NCI-H226 (cell line): ENCODE measurements at places on chromosomes 11 and 22.

DNA sequence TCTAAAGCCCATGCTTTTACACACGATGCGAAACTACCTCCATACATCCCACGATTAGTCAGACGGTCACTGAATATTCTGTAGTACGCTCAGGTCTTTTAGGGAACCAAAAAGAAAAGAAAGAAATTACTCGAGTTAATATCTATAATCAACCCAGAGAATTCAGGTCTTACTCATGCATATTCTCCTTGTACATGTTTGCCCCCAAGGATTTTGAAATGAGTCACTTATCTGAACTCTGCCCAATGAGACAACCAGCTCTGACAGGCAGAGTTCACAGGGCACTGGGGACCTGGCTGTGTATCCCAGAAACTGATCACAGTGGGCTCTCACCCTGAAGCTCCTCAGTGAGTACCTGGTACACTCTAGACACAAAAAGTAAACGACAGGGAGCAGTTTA is 29.2 kb downstream of the RASSF10 start:
- DNase-seq = no peak

- DNase-seq = no peak
Measured at GRCh38 chr11:124754710-124755109, 2.7 kb upstream of the VSIG2 start.

DNA sequence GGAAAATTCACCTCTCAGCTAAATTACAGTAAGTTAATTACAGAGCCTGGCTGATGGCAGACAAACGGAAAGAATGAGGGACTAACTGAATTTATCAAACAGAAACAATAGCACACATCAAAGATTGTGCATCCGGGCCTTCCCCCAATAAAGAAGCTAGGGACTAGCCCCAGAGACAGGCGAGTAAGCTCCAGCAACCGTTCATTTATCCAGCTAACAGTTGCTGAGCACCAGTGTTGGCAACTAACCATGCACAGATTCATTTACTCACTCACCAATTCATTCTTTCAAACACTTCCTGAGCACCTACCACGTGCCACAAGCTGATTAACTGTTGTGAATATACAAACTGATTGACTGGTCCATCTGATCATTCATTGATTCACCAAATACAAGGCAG is 51.2 kb downstream of the SMCO4 start:
- DNase-seq = no peak

- DNase-seq = no peak
Measured at GRCh38 chr11:100849009-100849900, 162.2 kb downstream of the ARHGAP42 start.

DNA sequence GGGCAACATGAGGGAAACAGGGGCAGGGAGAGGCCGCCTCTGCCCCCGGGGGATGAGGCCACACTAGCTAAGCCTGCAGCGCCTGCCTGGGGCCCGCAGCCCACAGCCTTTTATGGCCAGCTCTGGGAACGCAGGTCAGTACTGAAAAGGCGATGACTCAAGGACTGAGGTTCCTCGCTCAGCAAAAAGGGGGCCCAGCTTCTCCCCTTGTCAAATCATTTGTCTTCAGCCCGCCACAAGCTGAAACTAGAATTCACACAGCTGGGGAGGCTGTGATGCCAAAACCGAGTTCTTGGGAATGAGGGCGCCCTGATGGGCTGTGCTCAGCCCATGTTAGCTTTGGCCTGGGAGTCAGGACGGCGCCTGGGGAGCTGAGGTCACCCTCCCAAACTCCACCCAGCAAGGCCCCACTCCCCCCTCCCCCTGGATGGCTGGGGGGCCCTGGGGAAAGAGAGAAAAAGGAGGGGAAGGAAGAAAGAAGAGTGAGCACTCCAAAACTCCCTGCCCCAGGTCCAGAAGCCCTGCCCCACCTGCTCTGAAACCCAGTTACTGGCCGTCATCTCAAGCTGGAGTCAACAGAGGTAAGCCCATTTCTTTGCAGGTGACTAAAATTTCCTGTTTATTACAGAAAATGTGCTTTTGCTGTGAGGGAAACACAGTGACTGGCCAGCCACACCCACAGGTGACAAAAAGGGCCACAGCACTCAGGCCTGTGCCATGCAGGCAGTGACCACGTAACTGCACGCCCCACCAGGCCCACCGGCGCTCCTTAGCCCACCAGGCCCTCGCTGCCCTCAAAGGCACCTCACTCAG is 13.7 kb downstream of the EHD1 start:
- peak; percentile 88 for DNase-seq

DNA sequence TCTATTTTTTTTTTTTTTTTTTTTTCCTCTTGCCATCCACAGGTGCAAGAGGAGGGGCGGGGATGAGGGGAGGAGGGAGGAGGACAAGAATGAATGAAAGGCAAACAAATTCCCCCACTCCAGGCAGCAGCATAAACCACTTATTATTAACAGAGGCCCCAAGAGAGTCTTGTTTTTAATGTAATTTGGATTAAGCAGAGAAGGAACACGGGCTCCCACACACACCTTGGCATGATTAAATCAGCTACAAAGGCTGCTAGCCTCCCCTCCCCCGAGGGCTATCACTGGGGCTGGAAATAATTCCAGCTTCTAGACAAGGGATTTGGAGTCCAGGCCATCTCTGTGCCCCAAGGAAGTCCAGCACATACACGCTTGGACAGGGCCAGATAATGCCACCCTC is 93.4 kb upstream of the DRD2 start:
- DNase-seq = no peak

DNA sequence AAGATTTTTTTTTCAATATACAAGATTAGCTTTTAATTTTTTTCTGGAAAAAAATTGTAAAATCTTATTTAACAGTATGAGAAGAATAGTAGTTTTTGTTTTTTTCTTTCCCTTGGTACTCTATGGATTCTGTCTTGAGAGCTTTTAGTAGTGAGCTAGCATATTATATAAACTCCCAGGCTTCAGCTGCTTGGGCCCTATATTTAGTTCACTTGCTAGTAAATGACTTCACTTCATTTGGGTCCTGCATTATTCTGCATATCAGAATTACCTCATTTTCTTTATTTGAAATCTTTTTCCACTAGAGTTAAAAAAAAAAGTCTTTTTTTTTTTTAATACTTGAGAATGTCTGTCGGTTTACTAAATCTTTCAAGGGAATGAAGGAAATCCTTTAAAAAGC is 33.1 kb downstream of the HIPK3 start:
- no peak for DNase-seq

DNA sequence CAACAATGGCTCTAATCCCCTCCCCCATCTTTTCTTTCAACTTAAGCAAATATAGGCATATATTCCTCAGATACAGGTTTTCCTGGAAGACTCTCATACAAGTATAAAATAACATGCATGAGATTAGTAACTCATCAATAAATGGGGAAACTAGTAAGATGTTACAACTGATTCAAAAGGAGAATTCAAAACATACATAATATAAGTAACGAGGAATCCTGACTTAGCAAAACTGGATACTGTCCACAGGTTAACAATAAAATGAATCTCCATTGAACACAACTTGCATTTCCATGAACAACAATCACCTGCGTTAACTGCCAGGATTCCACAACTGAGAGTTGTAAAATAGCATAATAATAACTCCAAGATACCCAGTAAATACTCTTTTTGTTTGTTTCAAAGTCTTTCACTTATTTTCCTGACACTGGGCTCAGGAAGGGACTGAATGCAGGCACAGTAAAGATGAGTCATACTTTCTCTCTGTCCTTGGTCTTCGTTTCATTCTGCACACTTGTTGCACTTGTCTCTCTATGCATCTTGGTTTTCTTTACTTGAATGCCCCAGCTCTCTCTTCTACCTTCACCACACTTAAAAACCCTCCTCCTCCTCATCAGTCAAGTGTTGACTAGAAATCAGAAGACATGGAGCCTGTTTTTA is 8.1 kb downstream of the APIP start:
- no peak for DNase-seq

DNA sequence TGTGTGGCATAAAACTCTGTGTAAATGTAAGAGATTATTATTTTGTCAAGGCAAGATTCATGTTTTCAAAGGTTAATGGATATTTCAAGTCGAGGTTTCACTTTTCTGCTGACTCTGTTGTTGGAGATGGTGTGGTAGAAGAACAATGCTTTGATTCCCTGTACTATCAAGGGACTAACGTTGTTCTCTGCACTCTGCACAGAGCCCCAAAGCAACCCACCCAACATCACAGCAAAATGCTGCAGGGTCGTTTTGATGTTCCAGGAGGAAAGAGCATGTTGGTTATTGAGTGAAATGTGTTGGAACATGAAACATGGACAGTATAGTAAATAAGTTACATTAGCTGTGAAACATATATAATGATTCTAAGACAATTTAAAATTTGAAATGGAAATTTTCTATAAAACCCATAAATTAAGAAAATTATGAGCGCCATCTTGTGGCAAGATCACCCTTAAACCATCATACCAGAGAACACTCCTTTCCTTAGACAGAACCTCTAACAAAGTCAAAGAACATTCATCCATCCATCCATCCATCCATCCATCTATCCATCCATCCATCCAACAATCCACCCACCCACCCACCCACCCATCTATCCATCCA is 164.4 kb upstream of the ZBED5 start:
- no peak for DNase-seq

- peak; percentile 33 for DNase-seq
Measured at GRCh38 chr11:57471496-57471895, 11.2 kb downstream of the RTN4RL2 start.

DNA sequence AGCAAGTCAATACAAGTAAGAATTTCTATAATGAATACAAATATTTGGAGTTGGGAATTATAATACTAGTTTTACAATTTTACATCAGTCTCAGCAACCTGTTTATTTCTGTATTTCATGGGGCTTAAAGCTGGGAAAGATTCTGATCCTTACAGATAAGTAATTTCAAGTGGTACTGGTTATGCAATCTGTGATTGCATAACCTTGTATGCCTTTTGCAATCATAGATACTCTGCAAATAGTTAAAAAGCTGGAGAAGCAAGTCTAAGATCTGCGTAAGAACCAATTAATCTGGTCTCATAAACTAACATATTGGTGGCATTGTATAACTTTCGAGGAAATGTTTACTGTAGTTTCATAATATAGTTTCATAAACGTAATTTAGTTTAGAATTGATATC is 198.3 kb upstream of the PGR start:
- no peak for DNase-seq

- DNase-seq = no peak
Measured at GRCh38 chr11:26719998-26720397, 1.9 kb downstream of the SLC5A12 start.

- no peak for DNase-seq
Measured at GRCh38 chr11:120030411-120030810, 107.5 kb downstream of the TRIM29 start.

DNA sequence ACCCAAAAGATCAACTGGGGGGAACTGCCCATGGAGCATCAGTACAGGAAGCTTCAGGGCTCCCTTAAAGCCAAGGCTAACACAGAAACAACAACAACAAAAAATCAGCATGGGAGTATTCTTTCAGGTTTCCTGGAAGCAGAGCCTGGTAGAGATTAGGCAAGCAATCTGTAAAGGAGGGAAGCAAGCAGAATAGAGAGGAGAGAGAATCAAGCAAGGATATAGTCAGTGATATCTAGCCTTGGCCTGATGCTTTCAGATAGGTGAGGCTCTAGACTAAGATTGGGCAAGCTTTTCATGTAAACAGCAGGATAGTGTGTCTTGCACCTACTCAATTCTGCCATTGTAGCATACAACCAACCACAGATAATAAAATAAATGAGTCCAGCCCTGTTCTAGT is 44.4 kb upstream of the FAT3 start:
- no peak for DNase-seq

- no peak for DNase-seq
Measured at GRCh38 chr11:118442908-118443589, 6.8 kb downstream of the KMT2A start.

DNA sequence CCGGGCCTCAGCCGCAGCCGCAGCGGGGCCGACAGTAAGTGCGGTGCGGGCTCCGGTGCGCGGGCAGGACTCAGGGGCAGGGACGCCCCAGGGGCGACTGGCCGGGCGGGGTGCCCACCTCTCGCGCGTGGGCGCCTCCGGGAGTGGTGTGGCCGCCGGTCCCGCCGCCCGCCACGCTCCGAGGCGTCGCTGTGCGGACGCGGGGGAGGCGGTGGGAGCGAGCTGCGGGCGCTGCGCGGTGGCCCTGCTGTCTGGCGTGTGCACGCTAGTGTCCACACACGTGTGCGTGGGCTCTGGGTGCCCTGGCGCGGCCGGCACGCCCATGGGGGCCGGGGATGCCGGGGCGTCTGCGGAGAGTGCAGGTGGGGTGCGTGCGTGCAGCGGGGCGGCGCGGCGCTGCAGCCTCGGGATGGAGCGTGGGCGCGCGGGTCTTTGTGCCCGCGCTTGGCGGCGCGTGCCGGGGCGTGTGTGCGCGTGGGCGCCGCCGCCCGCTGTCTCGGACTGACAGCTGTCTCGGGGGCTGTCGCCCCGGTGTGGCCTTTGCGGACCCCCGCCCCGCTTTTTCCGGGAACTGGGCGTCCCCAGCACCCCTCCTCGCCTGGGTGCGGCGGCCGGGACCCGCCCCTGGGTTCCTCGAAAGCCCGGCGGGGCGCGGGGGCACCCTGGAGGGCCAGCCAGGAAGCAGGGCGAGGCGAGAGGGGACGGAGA is 804 bp downstream of the KCNK4 start:
- DNase-seq = no peak

- DNase-seq = no peak
Measured at GRCh38 chr11:70312401-70313357, 42.2 kb downstream of the PPFIA1 start.

- no peak for DNase-seq
Measured at GRCh38 chr11:126497581-126498122, 142.2 kb downstream of the ST3GAL4 start.
